CD4-positive, alpha-beta T cell treated with Interferon gamma for 1 hour (primary cell): ENCODE measurements at places on chromosomes 13 and 19.

GRCh38 chr13:29131881-29132668 lies 311.9 kb downstream of the MTUS2 start:
- DNase-seq: no peak

GRCh38 chr19:46250076-46250735 lies 20.7 kb downstream of the IGFL1 start:
- DNase-seq: no peak

GRCh38 chr13:37409756-37410155 lies 188.8 kb downstream of the POSTN start:
- DNase-seq: no peak

GRCh38 chr13:60351326-60351725 lies 45.7 kb upstream of the TDRD3 start:
- DNase-seq: no peak

GRCh38 chr13:65292488-65292901 lies 1937.6 kb downstream of the PCDH9 start:
- DNase-seq: no peak
